ENCODE measurements at places on chromosomes 1 and 21.

- DNase-seq: no peak
Observed at GRCh38 chr1:102190429-102190828, 193.7 kb upstream of the OLFM3 start.

DNA sequence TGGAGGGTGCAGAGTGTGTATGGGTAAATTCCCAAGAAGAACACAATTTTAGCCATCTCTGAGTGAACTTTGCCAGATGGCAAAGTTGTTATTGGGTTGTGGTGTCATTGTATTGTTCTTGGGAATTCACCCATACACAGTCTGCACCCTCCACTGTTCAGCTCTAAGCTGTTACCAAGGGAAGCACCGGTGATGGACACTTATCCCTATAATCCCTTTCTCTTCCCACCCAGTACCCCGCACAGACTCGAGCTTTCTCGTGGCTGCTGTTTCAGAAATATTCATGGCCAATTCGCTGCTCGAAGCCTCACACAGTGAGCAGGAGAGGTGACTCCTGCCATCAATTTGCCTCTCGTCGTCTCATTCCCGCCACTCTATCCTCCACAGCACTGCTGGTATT lies 95.7 kb upstream of the PALMD start:
- DNase-seq: no peak

- peak; percentile 41 for DNase-seq
Observed at GRCh38 chr1:84103197-84103992, 40.7 kb upstream of the PRKACB start.

DNA sequence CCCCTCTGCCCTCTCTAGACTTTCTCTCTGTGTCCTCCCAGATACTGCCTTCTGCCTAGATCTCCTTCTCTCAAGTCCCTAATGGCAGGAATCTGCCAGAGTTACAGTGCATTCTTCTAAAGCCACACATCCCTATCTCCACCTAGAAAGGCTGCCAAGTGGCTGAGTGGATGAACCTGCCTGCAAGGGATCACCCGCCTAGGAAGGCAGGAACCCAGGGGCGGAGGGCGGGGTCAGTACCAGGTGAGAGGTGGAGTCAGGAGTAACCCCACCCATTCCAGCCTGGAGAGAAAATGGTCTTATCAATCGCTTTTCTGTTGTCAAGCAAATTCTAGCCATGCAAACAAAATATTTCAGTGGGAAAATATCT lies 60.8 kb downstream of the BCAR3 start:
- DNase-seq: no peak

GRCh38 chr1:44239961-44240371 lies 26.7 kb downstream of the DMAP1 start:
- DNase-seq: no peak

DNA sequence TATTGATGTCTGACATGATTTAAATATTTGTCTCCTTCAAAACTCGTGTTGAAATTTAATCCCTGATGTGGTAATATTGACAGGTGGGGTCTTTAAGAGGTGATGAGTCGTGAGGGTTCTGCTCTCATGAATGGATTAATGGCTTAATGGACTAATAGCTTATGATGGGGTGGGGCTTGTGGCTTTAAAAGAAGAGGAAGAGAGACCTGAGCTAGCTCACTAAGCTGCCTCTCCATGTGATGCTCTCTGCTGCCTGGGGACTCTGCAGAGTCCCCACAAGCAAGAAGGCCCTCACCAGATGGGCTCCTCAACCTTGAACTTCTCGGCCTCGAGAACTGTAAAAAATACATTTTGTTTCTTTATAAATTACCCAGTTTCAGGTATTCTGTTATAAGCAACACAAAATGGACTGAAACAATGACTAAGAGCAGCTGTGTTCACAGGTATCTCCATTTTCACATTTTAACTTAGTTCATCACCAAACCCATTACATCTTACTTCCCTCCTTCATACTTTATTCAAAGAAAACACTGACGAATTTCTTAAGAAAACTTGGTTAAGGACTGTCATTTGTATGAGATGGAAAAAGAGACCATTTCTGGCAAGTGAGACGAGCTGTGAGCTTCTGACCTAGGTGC lies 12.1 kb upstream of the AIM2 start:
- DNase-seq: no peak
